ENCODE measurements at places on chromosomes 7 and 10. TPM values are rescaled to one million over a fixed set of nuclear protein-coding genes. Genes with fewer than 3 reads are reported as not detected.

Gene TMEM139
- total RNA-seq: 8.7 TPM

Gene DRGX
- not detected for total RNA-seq

Gene KCNH2
- not detected for total RNA-seq

Gene GPR85
- total RNA-seq: 1.1 TPM

Gene ZPBP
- total RNA-seq: not detected

Gene TMEM273
- total RNA-seq: not detected

Gene HMX2
- total RNA-seq: not detected
